Fibroblast of the conjunctiva (primary cell): ENCODE measurements at places on chromosomes 7 and 10.

DNA sequence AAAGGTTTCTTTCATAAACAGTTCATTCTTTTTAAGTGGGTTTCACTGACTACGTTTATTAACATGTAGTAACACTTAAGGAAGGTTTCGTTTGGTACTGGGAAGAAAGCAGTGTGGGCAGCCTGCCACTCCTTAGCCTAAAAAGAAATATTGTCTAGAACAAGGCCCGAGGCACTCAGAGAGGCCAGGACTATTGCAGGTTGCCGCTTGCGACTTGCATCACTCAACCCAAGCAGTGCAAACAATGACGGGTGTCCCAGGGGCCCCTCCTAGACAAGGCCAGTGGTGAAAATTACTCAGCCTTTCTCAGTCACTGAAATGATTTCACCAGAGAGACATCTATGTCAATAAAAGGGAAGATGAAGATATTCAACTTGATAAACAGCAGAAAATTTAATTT lies 243.9 kb downstream of the SNX13 start:
- DNase-seq: peak; percentile 98

GRCh38 chr7:142851919-142852318 lies 3.0 kb upstream of the EPHB6 start:
- DNase-seq: no peak

- no peak for DNase-seq
These were observed 102.0 kb upstream of the FAM20C start for GRCh38 chr7:90111-91063.

DNA sequence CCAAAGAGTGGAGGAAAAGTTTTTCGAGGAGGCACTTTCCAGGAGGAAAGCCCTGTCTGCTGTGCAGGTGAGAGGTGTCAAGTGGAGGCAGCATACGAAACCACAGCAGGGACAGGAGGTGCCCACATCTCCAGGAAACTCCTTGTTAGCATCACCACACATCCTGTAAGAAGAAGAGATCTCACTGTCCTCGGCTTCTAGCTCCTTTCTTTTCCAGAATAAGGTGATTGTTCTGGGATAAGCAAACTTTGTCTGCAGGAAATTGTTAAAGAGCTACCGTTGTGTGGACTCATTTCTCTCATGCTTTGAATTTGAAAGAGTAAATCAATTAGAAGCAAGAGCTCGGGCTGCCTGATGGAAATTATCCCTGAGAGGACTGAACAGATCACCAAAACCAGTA lies 269.4 kb downstream of the CXCL12 start:
- no peak for DNase-seq

DNA sequence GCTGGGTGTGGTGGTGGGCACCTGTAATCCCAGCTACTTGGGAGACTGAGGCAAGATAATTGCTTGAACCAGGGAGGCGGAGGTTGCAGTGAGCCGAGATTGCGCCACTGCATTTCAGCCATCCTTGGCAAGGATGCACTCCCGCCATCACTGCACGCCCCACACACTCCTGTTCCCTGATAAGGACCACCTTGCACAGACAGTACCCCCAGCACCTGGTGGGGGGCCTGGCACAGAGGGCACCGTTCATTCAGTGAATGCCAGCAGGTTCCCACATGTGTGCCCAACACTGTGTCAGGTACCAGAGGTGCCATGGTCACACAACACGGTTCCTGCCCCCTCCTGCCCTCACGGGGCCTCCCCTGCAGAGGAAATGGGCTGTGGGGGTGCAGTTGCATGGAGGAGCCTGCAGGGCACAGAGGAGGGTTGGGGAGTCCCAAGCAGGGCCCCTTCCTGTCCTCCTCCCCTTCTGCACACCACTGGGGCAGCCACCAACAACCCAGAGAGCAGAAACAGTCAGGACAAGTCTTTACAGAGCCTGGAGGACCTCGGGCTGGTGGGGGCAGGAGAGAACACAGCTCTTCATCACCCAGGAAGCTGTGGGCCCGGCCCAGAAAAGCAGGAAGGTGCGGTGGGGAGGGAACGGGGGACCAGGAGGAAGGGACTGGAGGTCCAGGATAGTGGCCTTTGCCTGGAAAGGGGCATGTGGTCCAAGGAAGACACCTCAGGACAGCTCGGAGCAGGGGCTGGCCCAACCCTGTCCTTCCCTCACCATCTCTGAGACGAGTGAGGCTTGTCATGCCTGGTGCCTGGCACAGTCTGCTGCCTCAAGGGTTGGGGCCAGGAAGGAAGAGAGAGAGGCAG lies 7.1 kb downstream of the CRYGN start:
- no peak for DNase-seq

DNA sequence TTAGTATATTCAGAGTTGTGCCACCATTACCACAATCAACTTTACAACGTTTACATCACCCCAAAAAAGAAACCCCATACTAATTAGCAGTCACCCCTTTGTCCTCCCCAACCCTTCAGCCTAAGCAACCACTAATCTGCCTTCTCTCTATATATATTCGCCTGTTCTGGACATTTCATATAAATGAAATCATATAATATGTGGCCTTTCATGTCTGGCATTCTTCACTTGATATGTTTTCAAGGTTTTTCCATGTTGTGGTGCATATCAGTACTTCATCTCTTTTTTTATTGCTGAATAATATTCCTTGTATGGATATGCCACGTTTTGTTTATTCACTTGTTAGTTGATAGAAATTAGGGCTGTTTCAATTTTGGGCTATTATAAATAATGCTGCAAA lies 70.4 kb downstream of the AASS start:
- no peak for DNase-seq

GRCh38 chr7:72310301-72310700 lies 101.8 kb downstream of the CALN1 start:
- DNase-seq: no peak

DNA sequence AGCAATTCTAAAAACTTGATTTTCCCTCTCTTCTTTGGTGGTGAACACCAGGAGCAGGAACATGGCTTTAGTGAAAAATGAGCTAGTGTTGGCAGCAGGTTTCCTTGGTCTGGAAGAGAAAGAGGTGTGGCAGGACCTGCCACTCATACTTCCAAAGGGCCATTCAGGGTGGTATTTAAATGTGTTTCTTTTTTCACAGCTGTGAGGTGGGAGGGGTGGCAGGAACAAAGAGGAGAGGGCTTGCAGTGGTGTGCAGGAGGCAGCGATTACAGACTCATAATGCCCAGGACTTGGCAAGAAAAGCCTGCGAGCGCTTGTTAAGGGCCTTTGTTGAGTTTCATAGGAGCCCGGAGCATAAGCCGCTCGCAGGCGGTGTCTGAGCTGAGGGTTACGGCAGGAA lies 36.8 kb downstream of the WIPF3 start:
- DNase-seq: no peak

DNA sequence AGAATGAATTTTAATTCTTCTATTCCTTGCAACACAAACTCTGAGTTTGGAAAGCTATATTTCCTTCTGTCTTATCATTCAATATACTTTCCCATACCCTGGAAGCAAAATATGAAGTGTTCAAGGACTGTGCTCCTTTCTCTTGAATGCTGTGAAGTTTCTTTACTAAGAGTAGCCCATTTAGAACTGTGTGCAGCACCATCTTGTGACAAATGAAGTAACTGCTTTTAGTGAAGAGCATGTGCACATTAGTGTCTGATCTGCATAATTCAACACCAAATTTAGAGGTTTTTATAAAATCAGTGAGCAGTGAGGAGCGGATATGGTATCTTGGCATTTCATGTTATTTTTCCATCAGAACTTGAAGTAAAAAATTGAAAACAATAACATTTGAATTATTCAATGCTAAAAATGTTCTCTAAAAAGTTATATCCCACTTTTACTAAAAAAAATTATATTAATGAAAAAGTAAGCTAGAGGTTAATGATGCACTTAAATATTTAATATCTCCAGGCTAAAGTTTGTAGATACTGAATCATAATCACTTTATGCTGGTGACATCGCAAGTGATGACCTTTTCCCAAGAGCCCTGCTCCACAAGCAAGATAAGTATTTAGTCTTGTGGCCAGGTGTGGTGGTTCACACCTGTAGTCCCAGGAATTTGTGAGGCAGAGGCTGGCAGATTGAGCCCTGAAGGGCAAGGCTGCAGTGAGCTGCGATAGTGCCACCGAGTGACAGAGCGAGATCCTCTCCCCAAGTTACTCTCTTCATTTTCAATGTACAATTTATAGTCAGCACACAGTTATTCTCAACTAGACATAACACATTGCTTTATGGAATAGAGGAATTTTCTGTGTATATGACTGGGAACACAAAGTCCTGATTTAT lies 108.8 kb upstream of the PCLO start:
- DNase-seq: peak; percentile 43

DNA sequence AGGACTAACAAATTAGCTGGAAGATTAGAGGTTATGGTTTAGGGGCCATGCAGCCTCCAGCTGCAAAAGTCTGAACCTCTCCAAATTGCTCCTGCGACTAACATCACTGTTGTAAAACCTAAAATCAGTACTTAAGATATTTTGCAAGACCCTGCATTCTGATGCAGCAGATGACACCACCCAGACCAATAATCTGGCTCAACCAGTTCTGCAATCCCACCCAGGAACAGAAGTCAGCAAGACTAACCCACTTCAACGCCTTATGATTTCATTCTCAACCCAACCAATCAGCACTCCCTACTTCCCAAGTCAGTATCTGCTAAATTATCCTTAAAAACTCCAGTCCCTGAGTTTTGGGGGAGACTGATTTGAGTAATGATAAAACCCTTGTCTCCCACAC lies 250.8 kb upstream of the MBL2 start:
- no peak for DNase-seq

DNA sequence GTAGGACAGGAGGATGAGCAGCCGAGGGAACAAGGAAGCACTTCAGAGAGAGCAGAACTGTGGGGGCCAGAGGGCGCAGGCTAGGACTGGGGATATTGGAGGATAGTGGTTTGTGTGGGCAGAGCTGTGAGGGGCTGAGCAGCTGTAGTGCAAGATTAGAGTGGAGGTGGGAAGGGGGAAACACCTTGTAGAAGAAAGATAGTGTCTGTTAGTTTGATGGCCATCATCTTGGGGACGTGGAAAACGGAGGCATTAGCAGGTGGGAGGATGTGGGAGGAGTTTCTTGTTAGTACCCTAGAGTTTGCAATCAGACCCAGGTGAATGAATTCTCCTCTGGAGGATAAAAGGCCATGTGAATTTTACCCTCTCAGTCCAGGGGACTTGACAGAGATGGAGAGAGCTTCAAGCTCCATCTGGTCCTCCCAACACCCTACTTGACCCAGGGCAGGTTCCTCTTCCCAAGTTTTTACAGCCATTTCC lies 34.0 kb downstream of the PRSS2 start:
- no peak for DNase-seq

DNA sequence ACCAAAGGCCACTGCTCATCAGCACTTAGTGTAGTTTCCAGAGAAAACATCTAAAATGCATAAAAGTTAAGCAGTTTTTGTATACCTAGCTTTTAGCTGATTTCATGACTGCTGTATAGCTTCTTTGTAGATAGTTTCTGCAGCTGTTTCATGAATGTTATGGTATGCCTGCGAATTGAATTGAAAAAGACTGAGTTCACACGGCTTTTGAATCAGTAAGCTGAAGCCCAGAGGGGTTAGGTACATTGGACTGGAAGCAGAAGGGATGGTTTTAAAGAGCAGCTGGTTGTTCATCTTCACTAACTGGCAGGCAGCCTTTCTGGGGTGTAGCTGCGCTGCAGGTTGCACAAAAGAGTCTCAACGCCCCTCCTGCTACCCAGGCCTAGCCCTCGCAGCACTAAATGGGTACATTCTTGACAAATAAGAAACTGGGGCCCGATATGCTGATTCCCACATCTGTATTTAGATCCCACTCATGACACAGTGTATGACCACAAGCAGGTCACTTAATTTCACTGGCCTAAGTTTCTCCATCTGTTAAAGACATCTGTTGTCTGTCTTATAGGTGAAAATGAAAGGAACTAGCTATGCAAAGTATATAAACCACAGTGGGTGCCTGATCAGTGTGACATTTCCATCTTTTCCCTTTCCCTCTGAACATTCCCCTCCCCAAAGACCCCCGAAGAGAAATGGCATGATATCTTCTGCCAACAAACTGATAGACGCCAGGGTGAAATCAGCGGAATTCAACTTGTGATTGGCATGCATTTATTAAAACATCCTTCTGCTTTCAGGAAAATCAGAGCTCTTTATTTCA lies 85.9 kb upstream of the AGBL3 start:
- DNase-seq: no peak

GRCh38 chr7:50317221-50317678 lies 12.7 kb downstream of the IKZF1 start:
- no peak for DNase-seq

GRCh38 chr10:124719213-124719851 lies 24.8 kb downstream of the FAM53B start:
- DNase-seq: no peak

DNA sequence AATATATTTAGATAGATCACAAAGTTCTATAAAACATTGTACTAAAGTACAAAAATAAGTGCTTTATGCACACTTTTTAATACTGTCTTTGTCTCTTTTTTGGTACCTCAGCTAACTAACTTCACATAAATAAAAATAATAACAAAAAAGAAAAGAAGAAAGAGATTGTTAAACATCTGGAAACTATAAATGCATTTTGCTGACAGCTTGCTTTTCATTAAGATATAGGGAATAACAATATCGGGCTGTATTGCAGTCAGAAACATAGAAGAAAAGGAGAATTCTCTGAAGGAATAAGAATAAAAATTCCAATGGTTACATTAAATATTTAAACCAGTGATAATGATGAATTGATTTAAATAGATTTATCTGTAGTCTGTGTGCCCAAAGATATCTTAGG lies 59.9 kb downstream of the ASAH2B start:
- no peak for DNase-seq

- DNase-seq: no peak
These were observed 113.3 kb downstream of the CPEB3 start for GRCh38 chr10:92177546-92177945.

GRCh38 chr7:1758859-1759521 lies 88.9 kb downstream of the ELFN1 start:
- no peak for DNase-seq

DNA sequence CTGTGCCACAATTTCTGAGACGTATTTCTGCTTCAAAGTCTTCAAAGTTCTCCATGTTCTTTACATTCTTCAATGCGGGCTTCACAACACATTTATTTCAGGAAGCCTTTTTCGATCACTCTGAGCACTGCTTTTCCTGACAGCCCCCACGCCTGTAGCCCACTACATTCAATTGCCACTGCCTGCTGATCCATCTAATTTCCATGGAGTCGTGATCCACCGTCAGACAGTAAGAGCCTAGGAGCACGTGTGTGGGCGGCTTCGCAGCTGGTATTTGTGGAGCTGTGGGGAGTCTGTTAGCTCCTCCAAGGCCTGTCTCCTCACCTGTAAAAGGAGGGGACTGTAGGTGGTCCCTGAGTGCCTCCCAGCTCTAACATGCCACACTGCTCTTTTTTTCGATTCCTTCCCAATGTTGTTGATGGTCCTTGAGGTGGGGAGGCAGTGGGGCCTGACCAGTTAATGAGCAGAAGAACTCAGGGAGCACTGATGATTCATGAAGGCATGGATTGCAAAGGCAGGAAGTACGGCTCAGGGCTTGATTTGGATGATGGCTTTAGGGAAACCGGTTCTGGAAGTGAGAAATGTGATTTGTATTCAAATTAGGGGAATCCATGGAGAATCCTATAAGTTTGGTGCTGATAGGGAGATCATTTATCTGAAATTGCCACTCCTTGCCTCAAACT lies 401.1 kb upstream of the PODXL start:
- DNase-seq: no peak
